KBM-7 (cell line): ENCODE measurements at places on chromosomes 1 and 21.

- DNase-seq = no peak
Observed at GRCh38 chr21:16535102-16535422, 805.3 kb downstream of the USP25 start.

- no peak for DNase-seq
Observed at GRCh38 chr1:15262003-15262377, 15.0 kb downstream of the FHAD1 start.

DNA sequence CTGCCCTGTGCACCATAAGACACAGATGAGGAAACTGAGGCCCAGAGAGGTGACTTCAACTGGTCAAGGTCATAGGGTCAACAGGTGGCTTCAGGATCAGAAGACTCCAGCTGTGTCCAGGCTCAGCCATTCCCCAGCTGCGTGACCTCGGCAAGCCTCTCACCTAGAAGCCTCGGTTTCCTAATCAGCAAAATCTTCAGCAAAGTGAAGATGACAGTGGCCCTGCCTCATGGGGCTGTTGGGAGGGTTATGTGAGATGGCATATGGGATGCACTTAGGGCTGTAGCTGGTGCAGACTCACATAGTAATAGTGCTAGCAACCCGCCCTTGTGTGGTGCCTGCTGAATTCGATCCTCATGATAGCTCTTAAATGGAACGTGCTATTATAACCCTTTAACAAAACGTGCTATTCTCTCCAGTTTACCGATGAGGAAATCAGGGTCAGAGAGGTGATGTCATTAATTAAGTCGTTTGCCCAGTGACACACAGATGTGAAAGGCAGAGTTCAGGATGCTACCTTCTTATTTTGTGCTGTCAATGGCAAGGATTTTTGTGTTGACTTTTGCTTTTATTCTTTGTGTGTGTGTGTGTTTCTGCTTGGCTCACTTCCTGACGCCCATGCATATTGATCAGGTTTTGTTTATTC lies 472.9 kb downstream of the MATN1 start:
- DNase-seq = no peak

GRCh38 chr1:220013497-220013896 lies 32.8 kb downstream of the EPRS1 start:
- no peak for DNase-seq

DNA sequence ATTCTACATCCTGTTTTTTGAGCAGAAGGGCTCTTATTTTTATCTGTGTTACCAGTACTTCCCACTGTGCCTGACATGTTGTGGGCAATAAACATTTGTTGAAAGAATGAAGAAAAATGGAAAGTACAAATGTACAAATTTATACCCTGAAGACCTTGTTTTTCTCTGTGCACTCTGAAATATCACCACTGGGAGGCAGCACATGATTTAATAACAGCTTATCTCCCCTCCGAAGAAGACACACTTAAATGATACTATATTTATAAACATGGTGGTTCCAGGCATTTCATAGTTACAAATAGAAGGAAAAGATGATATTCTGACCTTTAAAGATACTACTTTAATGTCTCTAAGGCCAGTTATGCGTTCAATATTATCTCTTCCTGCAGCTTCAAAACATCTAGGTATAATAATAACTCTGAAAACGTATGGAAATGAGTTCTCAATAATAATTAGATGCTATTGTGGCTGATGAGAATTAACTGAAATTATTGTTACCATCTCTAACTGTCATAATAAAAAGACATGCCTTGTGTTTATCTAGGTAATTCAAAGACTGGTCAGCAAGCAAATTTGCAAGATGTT lies 12.8 kb downstream of the DYNLT5 start:
- DNase-seq = peak; percentile 85

DNA sequence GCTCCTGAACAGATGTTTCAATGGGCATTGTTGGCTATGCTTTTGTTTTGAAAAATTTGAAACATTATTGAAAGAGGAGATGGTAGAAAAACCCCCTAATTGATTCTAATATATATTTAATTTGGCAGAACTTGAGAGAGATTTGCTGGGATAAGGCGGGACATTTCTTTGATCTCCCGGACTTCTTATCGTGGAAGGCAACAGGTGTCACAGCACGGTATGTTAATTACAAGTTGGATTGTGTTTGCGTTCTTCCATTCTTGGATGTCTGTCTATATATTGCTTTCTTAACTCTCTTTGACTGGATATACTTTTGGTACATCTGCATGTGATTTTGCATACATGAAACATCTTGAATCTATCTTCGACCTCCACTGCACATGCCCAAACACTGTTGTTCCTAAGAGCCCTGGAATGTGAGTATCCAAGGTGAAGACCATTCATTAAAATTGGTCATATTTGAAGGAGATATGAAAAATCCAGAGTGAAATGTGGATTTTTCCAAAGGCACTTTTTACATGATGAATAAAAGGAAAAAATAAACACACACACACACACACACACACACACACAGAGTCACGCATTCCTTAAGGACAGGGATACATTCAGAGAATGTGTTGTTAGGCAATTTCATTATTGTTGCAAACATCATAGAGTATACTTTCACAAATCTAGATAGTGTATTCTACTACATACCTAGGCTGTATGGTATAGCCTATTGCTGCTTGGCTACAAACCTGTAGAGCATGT lies 81.9 kb downstream of the FGGY start:
- no peak for DNase-seq

DNA sequence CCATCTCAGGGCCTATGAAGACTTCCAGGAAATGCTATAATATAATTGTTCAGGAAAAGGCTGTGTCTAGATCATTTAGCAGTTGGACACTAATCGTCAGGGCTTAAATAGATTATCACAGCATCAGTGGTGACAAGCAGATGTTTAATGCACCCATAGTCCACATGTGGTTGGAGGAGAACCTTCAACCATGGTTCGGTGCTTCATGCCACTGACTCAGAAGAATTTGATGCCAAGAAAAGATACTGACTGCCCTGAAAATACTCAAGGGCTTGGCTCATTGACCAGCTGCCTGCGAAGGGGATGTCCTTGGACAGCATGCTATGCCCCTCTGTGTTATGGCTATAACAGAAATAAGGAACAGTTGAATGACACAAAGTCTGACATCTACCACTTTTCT lies 175.7 kb downstream of the HHIPL2 start:
- no peak for DNase-seq

DNA sequence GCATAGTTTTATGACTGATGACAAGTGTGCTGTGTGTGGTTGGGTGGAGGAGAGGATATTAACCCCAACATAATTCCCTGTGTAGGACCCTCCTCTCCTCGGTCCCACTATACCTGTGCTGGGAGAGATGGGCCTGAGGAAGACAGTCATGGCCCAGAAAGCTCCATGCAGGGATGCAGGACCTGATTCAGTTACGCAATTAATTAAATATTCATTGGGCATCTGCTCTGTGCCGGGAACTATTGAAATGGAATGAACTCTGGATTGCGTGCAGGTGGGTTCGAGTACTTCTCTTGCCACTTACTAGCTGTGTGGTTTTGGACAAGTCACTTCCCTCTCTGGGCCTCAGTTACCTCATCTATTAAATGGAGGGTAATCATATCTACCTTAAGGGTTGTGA lies 74.6 kb downstream of the CD247 start:
- DNase-seq = no peak

- DNase-seq = no peak
Observed at GRCh38 chr1:228023294-228023639, 16.5 kb downstream of the WNT3A start.

- no peak for DNase-seq
Observed at GRCh38 chr1:41950820-41951219, 32.1 kb upstream of the HIVEP3 start.

DNA sequence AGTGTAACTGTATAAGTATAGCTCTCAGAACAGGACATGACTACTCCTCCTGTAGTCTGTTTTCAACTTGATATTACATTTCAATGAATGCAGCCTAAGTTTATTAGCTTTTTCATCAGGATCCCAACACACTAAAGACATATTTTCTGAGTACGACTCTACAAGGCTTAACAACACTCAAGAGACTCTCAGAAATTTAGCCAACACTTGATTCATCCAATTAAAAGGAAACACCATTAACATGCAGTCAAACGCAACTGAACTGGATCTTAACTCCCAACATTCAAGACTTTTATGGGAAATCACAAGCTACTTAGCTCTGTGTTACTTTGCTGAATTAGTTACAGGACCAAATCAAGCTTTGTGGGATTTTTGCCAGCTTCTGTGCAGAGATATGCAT lies 65.2 kb upstream of the SGIP1 start:
- no peak for DNase-seq

- no peak for DNase-seq
Observed at GRCh38 chr1:45542591-45542990, 8.0 kb upstream of the AKR1A1 start.

DNA sequence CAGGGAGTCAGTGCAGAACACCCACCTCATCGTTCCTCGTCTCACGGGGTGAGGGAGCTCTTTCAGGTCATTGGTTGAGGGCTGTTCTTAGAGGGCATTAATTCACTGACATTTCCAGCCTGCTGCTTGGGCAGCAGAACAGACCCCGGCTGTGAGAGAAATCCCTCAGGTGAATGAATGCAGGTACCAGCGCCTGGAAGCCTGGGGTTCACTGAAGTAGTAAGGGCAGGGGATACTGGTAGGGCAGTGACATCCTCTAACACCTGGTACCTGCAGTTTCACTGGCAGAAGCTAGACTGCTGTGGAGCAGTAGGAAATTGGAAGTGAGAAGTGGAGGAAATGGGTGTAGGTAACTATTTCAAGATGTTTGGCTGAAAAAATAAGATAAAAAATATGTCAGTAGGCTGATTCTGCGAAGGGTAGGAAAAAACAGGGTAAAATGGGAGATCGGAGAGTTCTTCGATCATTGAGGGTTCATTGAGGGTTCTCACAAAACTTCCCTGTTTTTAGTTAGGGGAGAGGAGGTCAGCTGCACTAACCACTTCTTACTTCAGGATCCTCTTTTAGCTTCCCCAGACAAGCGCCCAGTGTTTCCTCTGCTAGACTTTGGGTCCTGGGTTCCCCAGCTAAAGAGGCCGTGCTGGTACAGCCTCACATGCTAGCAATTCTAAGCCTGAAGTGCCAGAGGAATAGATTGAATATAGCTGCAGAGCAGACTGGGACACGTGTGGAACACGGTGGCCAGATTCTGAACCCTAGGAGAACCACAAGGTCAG lies 55.2 kb downstream of the RNF220 start:
- DNase-seq = peak; percentile 19

- no peak for DNase-seq
Observed at GRCh38 chr1:115815694-115816093, 25.2 kb downstream of the NHLH2 start.

- peak; percentile 72 for DNase-seq
Observed at GRCh38 chr21:31198575-31198974, 145.5 kb downstream of the TIAM1 start.

- DNase-seq = no peak
Observed at GRCh38 chr21:31484219-31484618, 140.2 kb upstream of the TIAM1 start.

DNA sequence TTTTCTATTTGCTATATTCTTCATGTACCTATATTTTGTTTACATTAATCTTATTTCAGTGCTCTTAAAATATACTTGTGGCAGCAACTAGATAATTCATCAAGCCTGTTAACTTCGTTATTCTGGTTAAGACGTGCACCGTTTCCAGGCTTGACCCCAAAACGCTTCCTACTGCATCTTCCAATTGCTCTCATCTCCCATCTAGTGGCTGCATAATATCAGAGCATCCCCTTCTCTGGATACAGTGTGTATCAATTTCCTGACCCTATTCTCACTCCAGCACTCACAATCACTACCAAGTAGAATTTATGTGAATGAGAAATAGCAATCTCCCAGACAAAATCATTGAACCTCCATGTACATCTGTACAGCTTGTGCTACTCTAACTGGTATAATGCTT lies 1280.3 kb upstream of the B3GALT2 start:
- no peak for DNase-seq

- DNase-seq = no peak
Observed at GRCh38 chr1:209674957-209675564, at the start of gene G0S2. G0S2 (plus strand) TSS chr1:209675412; CDS start chr1:209675685, 273 bp downstream.
